DMS 273 treated with DMSO at 0.1 percent for 48 hours (cell line): ENCODE measurements at places on chromosomes 4 and X.
A peak's percentile ranks its signal among the peaks of the same experiment; 100 is the strongest.

GRCh38 chr4:87853108-87853507 is 20.3 kb downstream of the MEPE start:
- DNase-seq = peak; percentile 5

- no peak for DNase-seq
Observed at GRCh38 chr4:184265546-184266351, 48.1 kb upstream of the ENPP6 start.

GRCh38 chr4:153966641-153967040 is 177.8 kb upstream of the SFRP2 start:
- no peak for DNase-seq

DNA sequence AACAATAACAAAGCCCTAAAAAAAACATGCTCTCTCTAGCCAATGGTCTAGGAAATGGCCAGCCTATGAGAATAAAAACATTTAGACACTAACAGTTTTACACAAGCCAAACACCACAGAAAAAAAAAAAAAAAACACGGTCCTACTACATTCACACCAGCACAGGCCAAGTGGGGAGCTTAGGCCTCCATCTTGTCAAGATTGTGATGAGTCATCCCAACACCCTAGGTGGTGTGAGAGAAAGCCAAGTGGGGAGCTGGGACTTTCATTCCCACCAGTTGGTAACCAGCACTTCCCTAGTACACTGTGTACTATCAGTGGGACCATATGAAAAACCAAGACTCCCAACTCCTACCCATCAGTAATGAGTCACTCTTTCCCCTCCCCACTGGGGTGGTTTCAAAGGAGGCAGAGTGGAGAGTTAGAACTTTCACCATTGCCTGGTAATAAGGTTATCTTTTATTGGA is 95.6 kb downstream of the ADAMTS3 start:
- no peak for DNase-seq

GRCh38 chrX:20026278-20026677 is 35.4 kb upstream of the BCLAF3 start:
- DNase-seq = no peak

DNA sequence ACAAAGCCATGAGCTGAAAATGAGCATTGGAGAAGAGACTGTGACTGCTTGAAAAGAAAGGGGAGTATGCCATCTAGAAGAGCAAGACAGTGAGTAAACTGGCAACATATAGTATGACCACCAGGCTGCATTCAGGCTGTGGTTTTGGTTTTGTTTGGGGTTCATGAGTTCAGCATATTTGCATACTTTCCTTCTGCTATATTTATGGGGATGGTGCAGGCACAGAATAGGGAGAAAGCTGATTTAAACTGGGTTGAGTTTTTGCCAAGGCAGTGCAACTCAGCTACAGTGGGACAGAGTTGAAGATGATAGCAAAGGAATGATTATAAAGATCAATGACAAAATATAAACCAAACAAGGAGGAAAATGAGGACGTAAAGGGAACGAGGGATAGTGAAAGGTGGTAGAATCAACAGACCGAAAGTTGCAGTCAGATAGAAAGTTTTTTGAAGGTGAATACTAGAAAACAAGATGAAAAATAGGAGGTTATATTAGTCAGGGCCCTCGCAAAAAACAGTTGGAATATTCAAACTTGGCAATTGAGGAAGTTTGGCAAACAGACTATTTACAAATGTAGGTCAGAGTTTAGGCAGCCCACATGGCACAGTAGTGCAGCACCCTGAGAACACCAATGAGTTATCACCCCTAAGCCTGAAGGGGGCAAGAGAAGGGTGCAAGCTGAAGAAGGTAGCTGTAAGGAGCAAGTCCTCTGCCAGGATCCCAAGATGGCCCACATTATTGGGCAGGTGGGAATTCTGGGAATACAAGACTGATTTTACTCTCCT is 114.8 kb upstream of the MAP9 start:
- DNase-seq = no peak

DNA sequence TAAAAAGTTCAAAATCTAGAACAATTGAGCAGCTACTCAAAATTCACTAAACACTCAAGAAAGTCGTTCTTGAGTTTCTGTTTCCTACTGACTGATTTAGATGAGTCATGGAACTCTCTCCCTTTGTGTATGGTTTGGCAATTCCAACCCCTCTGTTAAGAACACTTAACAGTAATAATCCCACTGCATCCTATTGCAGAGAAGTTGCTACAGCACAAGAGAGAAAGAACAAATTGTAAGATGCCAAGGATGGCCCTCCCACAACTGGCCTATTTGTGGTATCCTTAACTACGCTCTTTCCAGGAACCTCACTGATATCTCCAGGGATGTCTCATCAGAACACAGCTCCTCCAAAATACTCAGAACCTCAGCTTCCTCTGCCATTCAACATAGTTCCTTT is 701.8 kb upstream of the TENM3 start:
- no peak for DNase-seq

GRCh38 chr4:85024671-85025070 is 58.2 kb upstream of the WDFY3 start:
- no peak for DNase-seq

DNA sequence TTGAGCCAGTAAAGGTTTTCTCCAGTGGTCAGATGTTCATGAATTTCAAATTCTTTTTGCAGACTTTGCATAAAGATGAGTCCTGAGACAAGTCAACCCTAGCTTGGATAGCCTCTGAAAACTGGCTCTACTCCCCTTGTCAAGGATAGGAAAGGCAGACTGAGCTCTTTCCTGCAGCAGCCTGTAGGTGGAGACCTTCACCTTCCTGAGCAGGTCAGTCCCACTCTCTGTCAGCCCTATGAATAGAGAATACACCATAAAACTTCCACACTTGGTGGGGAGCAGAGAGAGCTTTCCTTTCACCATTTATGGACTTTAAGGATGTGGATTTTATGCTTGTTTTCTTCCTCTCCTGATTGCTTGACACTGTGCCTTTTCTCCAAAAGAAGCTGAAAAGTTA is 41.9 kb downstream of the PCDH19 start:
- peak; percentile 4 for DNase-seq

DNA sequence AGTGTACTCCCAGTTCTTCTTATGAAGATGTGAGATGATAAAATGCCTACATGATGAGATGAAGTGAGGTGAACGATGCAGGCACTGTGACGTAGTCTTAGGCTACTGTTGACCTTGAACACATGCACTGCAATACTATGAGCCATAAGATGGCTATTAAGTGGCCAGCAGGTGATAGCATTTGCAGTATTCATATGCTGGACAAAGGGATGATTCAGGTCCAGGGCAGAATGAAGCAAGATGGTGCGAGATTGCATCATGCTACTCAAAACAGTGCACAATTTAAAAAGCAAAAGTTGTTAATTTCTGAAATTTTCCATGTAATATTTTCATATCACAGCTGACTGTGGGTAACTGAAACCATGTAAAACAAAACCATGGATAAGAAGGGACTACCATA is 781.4 kb downstream of the PCDH18 start:
- DNase-seq = no peak

DNA sequence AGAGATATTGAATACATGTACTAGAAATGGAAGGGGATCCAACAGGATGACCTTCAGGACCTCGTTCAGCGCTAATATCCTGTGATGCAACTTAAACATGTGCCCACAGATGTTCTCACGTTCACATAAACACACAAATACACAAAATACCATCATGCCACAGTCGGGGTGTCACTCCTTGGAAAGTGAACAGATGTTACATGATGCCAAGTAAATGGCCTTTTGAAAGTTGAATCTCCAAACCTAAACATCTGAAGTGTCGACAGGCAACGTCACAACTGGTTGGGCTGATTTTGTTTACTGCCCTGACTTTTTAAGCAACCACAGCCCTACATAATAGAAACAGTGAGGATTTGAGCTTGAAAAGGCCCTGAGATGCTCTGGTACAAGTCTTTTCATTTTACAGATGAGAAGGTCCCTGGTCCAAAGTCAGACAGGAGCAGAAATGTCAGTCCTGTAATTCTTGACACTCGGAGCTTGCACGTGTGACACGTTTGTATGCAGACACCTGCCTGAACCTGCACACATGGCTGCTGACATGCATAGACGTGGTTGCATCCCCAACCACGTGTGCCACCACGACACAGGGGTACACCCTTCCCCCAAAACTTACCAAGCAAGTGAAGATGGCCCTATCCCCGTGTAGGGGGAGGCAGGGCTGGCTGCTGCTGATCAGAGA is 23.5 kb upstream of the BCORL1 start:
- DNase-seq = no peak
